ENCODE measurements at places on chromosomes 11 and 22.
A peak's percentile ranks its signal among the peaks of the same experiment; 100 is the strongest.

DNA sequence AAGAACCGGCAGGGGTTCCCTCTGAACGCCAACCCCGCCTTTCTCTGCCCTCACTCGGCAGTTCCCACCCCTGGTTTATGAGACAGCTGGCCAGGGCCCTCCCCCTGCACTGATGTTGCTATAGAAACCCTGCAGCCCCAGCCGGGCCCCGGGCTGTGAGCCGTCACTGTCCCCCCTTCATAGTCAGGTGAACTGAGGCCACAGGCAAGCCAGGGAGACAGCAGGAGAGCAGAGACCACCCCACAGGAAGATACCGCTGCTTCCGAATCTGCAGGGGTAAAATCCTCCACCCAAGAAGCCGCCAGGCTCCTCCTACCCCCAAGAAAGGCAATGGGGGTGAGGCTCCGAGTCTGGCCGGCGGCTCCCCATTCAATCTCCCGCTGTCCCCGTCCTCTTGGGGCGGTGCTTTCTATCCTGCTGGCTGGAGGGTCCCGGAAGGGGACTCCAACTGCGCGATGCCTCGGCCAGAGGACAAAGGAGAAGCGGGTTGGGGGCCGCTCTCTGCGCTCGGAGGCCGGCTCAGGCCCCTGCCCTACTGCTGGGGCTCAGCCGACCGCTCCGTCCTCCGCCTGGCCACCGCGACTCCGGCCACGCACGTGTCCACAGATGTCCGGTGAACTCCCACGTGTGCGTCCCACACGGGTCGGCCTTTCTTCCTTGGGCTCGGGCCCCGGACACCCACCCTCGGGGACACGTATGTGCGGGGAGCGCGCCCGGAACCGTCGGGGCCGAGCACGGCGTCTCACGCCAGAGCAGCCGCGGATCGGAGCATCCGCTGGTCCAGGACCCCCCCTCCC is 587 bp downstream of the SLC25A22 start:
- DNase-seq: no peak

DNA sequence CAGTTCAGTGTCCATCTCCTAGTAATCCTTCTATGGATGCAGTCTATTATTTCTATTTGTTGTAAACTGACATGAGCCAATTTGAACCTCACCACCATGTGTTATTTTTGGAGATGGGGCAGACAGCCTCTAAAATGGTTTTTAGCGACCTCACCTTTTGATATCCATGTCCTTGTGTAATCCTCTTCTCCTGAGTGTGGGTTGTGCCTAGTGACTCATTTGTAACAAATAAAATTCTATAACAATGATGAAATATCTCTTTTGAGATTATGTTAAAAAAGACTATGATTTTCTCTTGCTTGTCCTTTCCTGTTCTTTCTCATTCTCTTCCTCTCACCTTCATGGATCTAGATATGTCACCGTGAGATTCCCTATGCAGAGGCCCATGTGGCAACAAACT is 554.6 kb upstream of the ANO3 start:
- DNase-seq: no peak

DNA sequence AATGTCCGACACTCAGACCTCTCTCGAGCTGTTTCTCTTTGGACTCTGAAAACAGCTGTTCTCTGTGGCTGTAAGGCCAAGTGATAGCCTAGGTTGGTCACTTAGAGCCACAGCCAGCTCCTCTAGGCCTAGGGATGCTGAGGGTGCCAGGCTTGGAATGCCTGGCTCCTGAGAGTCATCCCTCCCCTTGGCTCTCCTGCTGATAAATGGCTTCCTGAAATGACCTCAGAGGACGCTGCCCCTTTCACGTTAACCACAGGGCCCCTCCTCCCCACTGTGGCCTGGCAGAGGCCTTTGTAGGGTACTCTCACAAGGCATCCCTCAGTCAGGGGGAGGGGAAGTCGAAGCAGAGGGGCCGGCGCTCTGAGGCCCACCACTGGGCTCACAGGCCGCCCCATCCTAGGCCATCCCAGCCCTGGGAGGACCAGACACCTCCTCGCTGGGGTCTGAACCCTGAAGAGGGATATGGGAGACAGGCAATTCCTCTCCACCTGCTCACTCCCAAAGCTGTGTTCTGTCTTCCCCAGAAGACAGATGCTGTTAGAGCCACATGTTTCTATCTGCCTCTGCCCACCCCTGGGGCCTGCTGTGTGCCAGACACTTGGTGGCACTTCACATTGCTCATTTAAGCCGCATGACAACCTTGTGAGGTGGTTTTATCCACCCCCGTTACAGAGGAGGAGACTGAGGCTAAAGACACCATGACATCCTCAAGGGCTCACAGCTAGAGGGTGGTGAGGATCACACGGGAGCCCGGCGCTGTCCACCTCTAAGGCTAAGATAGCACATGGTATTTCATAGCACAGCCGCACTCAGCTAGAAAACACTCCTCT is 50.9 kb downstream of the ARFGAP3 start:
- no peak for DNase-seq

DNA sequence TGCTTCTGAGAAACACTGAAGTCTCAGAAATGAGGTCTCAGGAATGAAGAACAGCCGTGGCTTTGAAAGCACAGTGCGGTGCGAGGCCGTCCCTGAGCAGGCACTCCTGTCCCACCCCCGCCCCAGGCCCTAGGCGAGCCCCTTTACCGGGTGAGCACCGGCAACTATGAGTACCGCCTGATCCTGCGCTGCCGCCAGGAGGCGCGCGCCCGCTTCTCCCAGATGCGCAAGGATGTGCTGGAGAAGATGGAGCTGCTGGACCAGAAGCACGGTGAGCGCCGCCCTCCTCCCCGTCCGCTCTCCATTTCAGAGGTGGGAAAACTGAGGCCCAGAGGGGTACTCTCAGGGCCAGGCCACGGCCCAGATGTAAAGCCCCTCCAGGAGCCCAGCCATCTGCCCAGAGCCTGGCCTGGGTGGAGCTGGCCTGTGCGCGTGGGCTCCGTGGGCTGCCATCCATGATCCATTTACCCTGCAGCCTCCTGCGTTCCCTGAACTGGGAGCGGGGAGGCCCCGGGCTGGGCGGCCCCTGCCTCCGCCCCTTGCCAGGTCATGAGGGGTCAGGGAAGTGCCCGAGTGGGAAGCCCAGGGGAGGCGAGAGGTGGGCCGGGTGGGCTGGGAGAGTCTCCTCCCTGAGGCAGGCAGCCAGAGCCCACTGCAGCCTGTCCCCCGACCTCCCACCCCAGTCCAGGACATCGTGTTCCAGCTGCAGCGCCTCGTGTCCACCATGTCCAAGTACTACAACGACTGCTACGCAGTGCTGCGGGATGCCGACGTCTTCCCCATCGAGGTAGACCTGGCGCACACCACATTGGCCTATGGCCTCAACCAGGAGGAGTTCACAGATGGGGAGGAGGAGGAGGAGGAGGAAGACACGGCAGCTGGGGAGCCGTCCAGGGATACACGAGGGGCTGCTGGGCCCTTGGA is 9.5 kb downstream of the SLC16A8 start:
- no peak for DNase-seq

DNA sequence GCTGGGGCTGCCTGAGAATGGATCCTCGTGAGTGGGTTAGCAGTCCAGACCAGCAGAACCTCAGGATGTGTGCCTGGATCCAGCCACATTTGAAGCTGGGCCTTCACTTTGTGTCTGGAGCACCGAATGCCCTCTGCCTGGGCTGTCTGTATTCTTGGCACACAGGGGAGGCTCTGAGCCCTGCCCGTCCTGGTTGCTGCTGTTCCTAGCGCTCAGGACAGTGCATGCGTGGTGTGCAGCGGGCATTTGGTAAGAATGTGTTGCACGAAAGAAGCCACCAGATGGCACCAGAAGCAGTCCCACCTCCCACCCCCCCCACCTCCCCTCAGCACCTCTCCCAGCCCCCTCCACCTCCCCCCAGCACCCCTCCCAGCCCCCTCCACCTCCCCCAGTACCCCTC is 4.1 kb upstream of the MAPK11 start:
- no peak for DNase-seq

- no peak for DNase-seq
Observed at GRCh38 chr11:87266751-87267150, 229.0 kb downstream of the TMEM135 start.

DNA sequence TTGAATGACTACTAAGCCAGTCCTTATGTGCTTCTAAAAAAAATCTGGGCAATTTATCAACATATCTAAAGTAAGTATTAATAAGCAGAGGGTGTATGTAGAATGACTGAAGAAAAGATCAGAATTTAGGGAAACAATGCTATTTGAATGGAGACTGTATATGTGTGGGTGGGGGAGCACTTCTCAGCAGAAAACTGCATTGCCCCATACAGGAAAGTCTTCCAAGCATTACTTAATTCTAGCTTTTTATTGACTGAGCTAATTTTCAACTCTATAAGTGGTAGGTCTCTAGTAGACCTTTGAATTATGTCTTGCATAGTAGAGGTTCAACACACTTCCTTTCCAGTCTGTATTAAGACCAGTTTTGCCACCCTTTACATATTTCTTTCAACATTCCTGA is 41.7 kb downstream of the CASP12 start:
- no peak for DNase-seq

DNA sequence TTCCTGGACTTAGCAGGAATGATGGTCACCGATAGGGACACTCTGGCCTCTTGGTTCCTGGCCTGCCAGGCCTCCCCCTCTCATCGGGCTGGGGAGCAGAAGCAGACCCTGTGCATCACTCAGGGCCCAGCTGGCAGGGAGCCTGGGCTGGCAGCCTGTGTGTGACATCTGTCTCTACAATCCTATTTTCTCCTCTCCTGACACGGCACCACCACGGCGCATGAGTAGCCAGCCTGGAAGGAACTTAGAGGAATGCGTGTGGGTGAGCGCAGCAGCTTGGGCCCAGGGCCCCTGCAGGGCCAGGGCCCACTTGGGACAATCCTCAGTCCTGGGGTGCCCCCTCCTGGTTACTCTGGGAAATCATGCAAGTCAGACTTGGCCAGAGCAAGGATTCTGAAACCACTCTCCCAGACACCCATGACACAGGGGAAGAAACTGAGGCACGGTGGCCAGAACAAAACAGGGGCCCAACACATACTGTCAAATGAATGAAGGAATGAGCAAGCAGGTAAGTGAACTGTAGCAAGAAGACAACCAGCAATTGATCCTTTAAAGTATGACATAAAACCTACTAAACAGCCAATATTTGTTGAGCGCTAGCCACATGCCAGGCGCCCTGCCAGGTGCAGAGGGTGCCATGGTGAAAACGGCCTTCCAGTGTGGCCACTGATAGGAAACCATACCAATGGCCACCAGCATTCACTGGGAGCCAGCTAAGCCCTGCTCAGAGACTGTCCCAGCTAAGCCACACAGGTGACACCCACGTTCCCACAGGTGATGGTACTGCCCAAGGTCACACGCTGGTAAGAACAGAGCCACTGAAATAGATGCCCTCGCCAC is 13.3 kb downstream of the RSPH14 start:
- peak; percentile 84 for DNase-seq

GRCh38 chr11:67606492-67607295 is at the start of gene NDUFV1:
TSS of gene NDUFV1 (plus strand) at chr11:67606936. CDS start at chr11:67607005, 69 bp downstream.
- DNase-seq: peak; percentile 95

- DNase-seq: no peak
Observed at GRCh38 chr22:38955250-38955905, 2.0 kb upstream of the APOBEC3A start.

DNA sequence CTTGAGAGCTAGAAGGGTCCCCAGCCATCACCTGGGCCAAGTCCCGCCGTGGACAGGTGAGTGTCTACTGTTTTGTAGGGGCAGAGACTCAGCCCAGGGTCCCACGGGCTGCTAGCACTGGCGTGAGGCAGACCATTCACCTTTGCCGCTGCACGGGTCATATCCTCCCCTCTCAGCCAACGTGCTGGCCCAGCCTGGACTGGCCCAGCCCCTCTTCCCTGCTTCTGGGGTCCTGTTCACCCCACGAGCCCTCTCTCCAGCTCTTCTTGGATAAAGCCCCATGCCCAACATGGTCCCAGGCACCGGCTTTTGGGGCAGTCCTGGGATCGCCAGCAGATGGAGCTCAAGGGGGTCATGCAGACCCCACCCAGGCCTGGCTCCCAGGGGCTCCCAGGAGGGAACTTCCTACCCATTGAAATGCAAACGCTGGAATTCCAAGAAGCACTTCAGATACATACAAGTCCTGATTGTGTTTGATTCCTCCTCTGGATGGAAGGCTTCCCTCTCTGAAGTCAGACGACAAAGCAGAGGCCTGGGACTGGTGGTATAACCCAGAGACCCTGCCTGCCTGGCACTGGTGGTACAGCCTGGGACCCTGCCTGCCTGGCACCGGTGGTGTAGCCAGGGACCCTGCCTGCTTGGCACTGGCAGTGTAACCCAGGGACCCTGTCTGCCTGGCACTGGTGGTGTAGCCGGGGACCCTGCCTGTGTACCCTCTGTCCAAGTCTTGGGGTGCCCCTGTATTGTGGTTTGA is 8.9 kb upstream of the SEPTIN5 start:
- no peak for DNase-seq

DNA sequence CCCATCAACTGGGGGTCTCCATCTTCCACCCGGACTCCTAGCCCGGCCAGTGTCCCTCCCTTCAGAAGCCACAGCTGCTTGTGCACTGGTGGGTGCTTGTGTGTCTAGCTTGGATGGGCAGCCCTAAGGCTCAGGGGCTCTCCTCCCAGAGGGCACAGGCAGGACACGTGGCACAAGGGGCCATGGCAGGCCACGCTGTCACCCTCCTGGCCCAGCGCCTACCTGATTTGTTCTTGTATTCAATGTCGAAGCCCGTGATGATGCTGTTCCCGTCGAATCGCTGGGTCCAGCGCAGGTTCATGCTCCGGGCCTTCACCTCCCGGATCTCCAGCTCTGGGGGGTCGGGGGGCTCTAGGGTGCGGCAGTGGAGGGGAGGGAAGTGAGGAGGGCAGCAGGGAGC is 152.6 kb downstream of the CEP164 start:
- DNase-seq: no peak

DNA sequence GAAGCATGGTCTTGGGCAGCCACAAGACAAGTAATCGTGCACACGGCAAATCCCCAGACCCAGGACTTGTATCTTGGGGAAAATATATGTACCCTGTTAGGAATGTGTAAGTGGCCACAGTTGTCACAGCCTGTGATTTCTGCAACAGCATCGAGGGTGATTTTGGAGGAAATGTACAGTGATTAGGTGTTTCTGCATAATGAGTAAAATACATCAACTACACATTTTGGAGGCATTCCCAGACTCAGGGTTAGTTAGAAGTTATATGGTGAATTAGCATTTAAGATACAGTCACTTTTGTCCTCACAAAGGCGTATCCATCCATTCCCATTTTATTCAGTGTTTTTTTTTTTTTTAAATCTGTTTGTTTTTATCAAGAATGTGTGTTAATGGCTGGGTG is 28.4 kb downstream of the SUSD2 start:
- no peak for DNase-seq

DNA sequence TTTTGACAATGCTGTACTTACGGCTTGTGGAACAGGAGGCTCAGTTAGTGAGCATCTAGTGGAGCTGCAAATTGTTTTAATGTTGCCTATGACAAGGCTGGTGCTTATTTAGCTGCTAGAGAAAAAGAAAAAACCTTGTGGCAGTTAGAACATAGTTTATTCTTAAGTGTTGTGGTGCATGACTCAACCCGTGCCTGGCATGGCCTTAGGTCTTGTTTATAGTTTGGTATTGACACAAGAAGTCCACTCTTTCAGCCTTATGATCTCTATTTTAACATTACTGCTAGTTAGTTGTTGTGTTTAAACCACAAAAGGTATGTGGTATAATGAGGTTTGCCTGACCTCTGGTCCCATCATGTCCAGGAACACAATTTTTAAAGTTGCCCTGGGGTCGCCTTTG is 744.6 kb downstream of the FAM181B start:
- no peak for DNase-seq

- DNase-seq: no peak
Observed at GRCh38 chr22:40178417-40179409, 988 bp downstream of the TNRC6B start.

GRCh38 chr11:123702696-123703095 is 38.8 kb downstream of the ZNF202 start:
- no peak for DNase-seq
